Activated CD4-positive, alpha-beta T cell treated with anti-CD3 and anti-CD28 coated beads, Interleukin-2, Interleukin-6, amounts not matched to agents 100 ng/mL and 50 ng/mL, durations not matched to agents 16 hours and 8 hours (primary cell): ENCODE measurements at places on chromosomes 5 and 9.
A peak's percentile ranks its signal among the peaks of the same experiment; 100 is the strongest.

- DNase-seq = peak; percentile 64
Observed at GRCh38 chr5:65803699-65804391, 81.8 kb downstream of the NLN start.

GRCh38 chr5:61202213-61202612 lies 39.9 kb upstream of the SMIM15 start:
- peak; percentile 83 for DNase-seq

DNA sequence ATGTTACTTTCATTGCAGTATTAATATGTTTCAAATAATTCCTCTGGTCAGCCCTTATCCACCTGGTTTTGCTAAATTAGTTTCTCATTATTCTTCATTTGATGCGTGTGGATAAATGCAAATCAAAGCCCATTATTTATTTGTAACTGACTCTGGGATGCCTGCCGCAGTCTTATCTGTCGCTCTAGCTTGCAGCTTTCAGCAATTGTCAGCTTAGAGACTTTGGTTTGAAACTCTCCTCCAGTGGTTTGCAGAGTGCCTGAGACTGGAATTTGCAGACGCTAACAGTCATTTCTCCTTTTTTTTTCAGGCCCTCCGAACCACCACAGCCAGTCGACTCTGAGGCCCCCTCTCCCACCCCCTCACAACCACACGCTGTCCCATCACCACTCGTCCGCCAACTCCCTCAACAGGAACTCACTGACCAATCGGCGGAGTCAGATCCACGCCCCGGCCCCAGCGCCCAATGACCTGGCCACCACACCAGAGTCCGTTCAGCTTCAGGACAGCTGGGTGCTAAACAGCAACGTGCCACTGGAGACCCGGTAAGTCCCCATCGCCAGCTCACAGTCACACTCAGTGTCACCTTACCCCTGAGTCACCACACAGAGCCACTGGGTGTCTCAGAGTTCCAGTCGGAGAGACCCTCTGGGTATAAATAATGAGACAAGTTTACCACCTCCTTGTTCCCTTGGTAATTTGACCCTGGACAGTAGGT lies 339.0 kb upstream of the WWC1 start:
- DNase-seq = no peak

DNA sequence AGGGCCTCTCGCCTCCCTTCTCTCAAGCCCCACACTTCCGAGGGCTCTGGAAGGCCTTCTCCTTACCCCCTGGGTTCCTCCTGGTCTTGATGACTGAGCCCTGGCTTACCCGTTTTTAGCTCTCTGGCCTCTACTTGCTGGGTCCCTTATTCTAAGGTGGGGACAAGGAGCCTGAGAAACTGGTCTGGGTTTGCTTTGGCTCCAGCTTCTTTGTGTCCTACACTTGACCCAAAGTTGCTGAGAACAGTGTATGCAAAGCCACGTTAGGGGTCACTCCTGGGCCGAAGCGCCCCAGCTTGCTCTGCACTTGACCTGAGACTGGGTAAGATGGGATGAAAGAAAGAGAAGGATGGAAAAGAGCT lies 788 bp downstream of the ZNF346 start:
- DNase-seq = peak; percentile 19

DNA sequence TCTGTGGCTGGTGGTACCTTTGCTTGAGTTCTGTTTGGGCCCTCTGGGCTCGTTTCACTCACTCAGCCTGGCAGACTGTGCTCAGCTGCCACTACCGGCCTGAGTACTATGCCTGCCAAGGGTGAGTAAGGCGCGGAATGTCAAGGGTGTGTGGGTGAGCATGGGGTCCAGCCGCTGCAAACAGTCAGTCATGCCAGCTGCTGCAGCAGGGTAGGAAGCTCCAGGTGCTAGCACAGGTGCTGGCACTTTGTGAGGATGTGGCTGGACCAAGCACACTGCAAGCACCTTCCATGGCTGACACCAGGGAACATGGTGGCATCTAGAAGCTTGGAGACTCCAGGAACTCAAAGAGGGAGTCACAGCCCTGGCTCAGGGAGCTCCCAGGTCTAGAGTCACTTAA lies 368.6 kb upstream of the ACO1 start:
- DNase-seq = no peak

DNA sequence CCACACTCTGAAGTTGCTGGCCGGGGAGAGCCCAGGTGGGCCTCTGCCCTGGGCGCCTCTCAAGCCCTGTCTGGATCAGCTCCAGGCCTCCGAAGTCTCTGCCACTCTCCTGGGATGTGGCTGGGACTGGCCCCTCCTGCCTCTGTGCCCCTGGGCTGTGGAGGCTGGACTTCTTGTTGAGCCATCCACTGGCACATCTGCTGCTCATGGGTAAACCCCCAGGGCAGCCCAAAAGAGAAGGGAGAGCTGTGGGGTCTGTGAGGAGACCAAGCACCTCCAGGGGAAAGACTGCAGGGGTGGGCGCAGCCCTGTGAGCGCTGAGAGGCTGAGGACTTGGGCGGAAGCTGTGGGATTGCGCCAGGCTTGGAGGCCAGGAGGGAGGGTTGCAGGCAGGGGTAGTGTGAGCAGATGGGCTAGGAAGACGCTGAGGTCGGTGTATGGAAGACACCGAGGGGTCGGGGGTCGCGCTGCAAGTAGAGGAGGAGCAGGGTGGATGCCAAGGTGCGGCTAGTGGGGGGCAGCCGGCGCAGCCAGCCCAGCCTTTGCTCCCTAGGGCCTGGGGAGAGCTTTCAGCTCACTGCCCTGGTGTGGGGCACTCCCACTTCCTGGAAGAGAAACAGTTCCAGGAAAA lies 118.1 kb downstream of the WNK2 start:
- DNase-seq = no peak
